Naive B cell (primary cell): ENCODE measurements at places on chromosomes 1 and 21. TPM values are rescaled to one million over a fixed set of nuclear protein-coding genes. Genes with fewer than 3 reads are reported as not detected.

ATP6V1G3 gene
- not detected for polyA plus RNA-seq

SH3BGRL3 gene
- polyA plus RNA-seq = 808 TPM

- no peak for DNase-seq
These were observed 207.9 kb upstream of the CACYBP start for GRCh38 chr1:174791863-174792262.

DNA sequence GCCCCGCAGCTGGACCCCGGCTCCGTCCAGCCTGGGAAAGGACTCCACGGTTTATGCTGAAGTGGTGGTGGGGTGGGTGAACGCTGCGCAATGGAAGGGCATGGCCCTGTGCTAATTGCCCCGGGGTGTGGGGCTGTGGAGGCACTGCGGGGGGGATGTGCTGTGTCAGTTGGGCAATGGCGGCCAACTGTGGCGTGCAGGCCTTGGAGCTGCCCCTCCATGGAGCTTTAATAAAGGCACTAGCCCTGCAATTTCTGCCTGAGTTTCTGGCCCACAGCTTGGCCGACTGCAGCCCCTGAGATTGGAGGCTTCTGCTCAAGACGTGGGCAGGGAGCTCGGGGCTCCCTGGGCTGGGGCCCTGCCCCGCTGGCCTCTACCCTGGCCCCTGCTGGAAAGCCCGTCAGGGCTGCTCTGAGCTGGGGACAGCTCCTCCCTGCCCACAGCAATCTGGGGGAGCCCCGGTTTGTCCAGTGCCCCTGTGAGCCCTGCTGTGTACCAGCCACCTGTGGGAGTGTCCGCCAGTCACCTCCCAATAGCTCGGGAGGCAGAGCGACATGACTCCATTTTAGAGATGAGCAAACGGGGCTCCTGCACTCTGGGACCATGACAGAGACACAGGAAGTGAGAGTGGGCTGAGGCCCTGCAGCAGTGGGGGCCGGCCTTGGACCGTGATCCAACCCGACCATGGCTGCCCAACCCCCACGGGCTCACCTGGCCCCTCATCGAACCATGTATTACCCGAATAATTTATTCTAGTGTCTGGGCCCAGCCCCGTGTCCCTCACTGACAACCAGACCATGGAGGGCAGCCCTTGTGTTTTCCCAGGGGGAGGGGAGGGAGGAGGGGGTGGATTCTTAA lies 8.7 kb upstream of the TNFRSF14 start:
- DNase-seq = peak; percentile 67

DNA sequence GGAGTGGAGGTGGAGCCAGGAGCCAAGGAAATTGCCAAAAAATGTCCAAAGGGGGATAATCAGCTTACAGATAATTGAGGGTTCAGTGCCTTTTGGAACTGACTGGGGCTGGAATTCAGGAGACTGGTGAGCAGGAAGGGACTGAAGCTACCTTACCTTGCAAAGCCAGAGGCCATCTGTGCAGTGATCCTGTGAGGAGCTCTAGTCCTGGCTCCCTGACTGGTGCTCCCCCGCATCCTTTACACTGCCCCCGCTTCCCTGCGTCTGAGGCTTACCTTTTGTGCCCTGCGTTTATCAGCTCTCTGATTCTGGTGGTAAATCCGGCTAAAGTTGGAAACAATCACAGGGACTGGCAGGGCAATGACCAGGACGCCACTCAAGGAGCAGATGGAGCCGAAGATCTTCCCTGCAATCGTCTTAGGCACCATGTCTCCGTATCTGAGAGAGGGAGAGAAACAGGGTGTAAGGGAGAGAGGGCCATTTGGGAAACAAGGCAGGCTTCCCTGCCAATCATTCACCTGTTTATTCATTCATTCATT lies 31.0 kb downstream of the DDX20 start:
- no peak for DNase-seq

GRCh38 chr21:45304945-45305344 lies 17.2 kb upstream of the POFUT2 start:
- DNase-seq = no peak

DNA sequence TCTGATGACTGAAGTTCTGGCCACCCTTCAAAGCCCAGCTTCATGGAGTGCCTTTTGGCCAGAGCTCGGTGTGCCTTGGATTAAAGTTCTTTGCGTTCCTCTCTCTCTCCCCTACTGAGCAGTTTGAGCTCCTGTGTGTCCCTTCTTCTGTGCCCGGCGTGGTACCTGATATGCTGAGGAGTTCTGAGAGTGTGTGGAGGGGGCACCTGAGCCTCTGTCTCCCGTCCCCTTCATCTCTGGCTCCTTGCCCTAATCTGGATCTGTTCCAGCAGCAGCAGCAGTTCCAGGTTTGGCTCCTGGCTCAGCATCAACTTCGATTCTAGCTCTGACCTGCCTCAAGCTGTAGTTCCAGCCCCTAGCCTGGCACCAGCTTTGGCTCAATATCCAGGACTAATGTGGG lies 25.1 kb upstream of the MYCL start:
- DNase-seq = no peak
